ENCODE measurements at places on chromosomes 6 and 20.
A peak's percentile ranks its signal among the peaks of the same experiment; 100 is the strongest.

DNA sequence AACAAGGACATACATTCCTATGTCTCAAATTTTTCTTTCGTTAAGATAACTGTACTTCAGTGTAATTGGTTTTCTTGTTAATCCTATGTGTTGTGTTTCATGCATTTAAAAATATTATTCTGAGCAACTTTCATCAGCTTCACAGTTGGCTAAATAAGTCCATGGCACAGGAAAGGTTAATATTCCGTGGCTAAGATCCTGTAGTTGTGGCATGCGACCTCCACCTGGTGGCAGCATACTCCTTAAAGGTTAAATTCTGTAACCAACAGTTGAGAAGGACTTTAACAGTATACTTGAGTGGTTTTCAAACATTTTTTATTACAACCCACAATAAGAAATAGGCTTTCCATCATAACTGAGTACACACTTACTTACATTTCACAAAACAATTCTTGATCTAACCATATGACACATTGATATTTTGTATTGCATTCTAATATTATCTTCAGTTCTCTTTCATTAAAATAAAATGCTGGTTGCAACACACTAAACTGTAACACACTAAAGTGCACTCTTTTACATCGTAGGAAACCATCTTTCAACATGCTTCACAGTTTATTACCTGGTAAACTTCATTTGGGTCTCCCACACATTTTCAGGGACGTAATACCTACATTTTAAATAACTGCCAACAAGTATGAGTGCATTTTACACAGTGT is 118.3 kb downstream of the SLX4IP start:
- peak; percentile 62 for DNase-seq

DNA sequence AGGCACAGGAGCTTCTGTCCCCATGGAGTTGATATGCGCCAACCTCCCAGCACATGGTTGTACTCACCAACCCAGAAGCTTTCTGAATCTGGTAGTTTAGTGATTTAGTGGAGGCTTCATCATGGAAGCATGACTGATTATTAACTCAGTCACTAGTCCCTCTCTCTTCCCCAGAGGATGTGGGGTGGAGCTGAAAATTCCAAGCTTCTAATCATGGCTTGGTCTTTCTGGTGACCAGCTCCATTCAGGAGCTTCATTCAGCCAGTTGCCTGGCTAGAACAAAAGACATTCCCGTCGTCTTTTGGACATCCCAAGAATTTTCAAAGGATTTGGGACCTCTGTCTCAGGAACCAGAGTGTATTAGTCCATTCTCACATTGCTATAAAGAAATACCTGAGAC is 13.3 kb upstream of the SMIM13 start:
- DNase-seq, result no peak

DNA sequence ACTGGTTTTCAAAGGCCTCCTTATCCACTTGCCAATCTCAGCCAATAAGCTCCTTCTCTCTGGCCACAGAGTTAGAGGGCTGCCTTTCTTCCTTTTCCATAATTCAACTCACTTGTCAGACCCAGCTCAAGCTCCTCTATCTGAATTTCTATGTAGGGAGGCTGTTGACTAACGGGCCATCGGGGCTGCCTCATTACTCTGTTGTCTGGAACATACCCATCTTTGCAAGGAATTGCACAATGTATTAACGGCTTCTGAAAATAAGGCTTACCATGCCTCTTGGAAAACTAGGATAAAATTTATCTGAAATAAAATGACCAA is 28.5 kb upstream of the KIF6 start:
- peak; percentile 51 for DNase-seq

DNA sequence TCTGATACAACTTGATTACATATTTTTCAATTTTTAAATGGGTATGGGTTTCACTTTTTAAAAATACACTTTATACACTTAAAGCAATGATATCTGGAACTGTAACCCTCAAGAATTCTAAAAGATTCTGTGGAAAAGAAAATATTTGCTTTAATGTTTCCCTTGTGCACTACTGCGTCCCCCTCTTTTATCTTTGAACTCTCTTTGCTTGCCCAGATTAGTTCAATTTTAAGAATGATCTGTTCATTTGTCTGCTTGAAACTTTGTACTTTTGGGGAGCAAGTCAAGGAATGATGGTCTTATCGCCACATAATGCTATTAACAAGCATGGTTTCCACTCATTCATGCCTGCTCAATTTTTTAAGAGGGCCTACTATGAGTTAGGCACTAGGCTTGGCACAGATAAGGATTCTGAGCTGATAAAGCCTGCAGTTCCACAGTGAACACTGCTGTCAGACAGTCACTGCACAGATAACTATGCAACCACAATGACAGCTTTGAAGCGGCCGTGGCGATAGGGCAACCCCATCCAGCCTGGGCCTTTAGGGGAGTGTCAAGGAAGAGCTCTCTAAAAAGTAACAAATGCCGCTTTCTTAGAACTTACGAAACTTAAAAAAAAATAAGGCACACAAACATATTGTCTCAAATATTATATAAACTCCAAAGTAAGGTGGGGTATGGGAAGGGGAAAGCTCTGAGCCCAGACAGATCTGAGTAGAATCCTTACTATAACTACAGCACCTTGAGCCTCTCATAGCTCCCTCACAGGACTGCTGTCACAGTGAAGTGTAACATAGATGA is 29.7 kb downstream of the FYN start:
- no peak for DNase-seq

DNA sequence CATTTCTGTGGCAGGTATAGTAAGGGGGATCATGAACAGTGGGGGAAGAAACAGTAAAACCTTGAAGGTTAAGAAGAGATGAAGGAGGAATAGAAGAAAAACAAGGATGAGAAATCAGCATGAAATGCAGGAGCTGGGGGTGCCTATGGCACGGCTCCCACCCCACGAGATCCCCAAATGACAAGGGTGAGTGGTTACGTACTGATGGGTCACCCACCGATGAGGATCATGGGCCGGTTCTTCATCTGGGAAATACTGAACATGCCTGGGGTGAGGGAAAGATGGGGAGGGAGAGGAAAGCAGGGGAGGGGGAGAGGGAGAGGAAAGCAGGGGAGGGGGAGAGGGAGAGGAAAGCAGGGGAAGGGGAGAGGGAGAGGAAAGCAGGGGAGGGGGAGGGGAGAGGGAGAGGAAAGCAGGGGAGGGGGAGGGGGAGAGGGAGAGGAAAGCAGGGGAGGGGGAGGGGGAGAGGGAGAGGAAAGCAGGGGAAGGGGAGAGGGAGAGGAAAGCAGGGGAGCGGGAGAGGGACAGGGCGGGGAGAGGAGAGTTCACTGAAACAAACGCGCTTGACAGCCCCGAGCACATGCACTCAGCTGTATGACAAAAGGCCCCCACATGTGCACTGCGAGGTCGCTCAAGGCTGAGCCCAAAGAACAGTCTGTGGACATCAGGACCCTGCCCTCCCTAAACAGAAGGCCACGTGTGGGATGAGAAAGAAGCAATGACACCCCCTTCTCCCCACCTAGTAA is 25.3 kb downstream of the MOCS1 start:
- no peak for DNase-seq

- DNase-seq, result no peak
These were observed 16.5 kb upstream of the DSE start for GRCh38 chr6:116354236-116354635.

DNA sequence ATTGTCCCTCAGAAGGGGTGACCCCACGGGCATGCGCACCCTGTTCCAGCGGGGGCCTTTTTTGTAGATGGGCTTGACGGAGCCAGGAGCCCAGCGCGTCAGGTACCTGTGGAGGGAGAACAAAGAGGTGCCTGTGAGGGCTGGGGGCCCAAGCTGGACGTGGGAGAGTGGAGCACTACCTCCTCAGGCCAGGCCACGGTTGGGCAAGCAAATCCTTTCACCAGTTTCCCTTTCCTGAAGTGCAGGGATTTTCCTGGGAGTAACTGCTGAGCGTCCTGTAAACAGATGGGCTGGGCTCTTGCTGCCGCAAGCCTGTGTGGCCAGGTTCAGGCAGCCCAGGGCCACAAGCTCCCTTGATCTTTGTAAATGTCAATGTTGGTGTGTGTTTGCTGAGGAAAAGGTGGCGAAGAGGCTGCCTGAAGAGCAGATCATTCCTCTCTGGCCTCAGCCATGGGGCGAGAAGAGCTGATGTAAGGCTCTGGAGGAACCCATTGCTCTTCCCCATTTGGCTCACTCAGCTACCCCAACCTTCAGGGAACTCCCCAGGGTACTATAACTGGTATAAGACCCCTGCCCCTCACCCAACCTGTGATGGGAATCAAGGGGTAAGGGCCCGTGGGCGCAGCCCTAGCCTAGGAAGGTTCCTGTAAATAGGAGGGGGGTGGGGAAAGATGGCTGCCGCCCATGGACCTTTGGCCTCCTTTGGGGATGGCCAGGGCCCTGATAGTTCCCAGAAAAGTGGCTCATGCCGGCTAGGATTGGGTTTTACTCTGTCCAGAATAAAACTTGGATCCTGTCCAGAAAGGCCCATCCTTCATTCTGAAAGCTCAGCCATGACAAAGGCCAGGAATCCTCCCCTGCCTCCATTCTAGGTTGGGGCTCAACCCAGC is 15.5 kb downstream of the MRPS18A start:
- DNase-seq, result peak; percentile 76

DNA sequence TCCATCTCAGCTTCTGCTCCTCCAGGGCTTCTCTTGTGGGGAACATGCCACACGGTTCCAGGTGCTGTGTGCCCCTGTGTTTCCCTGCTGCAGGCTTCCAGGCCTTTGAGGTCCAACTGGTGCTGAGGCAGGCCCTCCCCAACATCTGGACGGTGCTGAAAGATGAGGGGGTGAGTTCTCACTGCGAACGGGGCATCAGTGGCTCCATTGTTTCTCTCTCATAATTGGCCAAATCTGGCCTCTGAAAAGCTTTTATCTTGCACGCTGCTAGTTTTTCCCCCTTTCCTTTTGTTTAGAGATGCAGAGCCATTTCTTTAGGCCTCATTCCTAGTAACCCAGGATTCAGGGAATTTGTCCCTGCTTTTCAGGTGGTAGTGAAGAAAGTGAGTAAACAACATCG is 8.6 kb downstream of the PNLDC1 start:
- DNase-seq, result no peak

DNA sequence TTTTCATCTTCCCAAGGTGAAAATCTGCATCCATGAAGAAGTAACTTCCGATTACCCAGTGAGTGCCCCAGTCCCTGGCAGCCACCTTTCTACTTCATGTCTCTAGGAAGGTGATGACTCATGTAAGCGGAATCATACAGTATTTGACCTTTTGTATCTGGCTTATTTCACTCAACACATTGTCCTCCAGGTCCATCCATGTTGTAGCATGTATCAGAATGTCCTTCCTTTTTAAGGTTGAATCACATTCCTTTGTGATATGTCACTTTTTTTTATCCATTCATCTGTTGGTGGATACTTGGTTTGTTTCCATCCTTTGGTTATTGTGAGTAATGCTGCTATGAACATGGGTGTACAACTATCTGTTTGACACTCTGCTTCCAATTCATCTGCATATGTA is 176.3 kb upstream of the CDYL start:
- DNase-seq, result peak; percentile 30

- DNase-seq, result no peak
These were observed at the start of gene PRR18 for GRCh38 chr6:166308033-166308768. Gene PRR18, minus strand, starts transcription at chr6:166308392. Its CDS starts 250 bp downstream, at chr6:166308142.

DNA sequence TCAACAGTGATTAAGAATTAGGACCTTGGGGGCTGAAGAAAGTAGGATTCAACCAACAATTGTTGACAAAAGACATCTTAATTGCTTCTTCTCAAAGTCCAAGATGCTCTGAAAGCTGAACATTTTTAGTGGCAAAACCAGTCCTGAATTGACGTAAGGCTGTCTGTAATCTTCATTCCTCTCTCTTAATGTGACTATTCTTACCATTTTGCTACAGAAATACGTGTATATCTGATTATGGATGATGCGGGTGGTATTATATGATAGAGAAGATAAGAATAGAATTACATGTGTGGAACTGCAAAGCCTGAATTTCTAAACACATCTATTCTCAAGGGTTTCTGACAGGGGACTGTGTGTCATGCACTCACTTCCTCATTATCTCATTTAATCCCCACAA is 130.3 kb upstream of the SASH1 start:
- DNase-seq, result no peak

GRCh38 chr6:132830334-132830751 is 16.0 kb downstream of the RPS12 start:
- DNase-seq, result peak; percentile 16

DNA sequence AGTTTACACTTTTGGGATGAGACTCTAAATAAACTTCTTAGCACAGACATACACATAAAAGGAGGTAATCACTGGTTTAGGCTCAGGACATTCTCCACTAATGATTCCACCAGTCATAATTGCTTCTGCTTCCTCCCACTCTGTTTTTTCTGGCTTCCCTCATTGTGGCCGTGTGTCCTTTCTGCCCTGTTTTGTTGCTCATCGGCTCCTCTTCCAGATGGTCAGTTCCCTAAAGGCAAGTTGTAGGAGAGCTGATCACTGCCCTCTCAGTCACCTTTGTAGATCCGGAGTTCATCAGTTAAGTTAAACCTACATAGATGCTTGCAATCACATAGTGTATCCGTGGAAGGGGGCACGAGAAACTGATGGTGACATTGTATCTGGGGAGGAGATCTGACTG is 200.5 kb upstream of the ARG1 start:
- no peak for DNase-seq

GRCh38 chr6:41256383-41256782 is 28.2 kb downstream of the TREML4 start:
- DNase-seq, result no peak

GRCh38 chr20:53180928-53181362 is 208.8 kb downstream of the TSHZ2 start:
- no peak for DNase-seq

DNA sequence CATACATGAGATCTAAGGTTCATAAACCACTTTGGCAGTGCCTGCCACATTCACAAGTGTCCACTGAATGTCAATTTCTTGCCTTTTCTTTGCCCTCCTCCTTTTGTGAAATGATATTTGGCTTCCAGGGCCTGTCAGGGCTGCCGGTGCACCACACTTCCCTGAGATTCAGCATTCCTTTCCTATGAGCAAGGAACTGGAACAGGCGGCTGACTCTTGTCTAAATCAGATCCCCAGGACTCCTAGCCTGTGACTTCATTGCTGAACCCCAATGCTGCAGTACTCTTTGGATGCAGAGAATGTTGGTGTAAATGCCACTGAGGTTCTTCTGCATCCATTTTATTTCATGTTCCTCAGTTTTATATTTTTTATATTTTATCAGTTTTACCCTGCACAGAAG is 172.2 kb downstream of the ARID1B start:
- no peak for DNase-seq

DNA sequence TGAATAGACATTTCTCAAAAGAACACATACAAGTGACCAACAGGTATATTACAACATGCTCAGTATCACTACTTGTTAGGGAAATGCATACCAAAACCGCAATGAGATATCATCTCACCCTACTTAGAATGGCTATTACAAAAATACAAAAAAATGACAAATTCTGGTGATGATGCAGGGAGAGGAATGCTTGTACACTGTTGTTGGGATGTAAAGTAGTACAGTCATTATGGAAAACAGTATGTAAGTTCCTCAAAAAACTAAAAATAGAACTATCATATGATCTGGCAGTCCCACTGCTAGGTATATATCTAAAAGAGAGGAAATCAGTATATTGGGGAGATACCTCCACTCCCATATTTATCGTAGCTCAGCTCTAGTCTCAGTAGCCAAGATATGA is 10.9 kb upstream of the SLC17A5 start:
- no peak for DNase-seq

- DNase-seq, result no peak
These were observed 41.5 kb downstream of the CD164 start for GRCh38 chr6:109340811-109341210.

GRCh38 chr20:48209102-48209501 is 423.8 kb upstream of the SULF2 start:
- DNase-seq, result no peak

GRCh38 chr6:150230832-150231524 is 88.1 kb downstream of the PPP1R14C start:
- no peak for DNase-seq

GRCh38 chr20:46142124-46142523 is 24.0 kb downstream of the CD40 start:
- no peak for DNase-seq
